Stimulated activated CD4-positive, alpha-beta T cell treated with anti-CD3 and anti-CD28 coated beads, Interleukin-1b, Interleukin-23, amount 100 ng/mL, for 1 hour (primary cell): ENCODE measurements at places on chromosomes 3 and 15.

DNA sequence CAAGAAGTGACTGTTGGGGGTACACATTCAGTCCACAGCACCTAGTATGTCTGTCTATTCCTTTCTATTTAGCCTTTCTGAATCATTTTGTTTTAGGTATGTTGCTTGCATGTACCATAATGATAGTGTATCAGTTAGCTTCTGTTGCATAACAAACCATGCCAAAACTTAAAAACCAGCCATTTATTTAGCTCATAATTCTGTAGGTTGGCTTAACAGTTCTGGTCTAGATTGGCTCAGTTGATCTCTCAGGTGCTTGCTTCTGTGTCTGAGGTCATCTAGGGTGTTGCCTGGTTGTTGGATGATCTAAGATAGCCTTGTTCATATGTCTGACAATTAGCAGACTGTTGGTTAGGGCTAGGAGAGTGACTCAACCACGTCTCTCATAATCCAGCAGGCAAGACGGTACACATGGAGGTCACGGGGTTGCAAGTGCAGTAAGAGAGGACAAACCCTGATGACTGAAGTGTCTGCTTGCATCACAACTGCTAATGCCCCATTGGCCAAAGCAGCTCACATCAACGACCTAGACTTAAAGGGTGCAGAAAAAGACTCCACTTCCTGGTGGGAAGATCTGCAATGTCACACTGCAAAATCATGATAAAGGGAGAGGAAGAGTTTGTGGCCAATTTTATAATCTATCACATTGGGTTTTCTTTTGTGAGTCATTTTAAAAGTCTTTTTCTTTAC, 6.8 kb upstream of the PDCD6IP start:
- DNase-seq: no peak

DNA sequence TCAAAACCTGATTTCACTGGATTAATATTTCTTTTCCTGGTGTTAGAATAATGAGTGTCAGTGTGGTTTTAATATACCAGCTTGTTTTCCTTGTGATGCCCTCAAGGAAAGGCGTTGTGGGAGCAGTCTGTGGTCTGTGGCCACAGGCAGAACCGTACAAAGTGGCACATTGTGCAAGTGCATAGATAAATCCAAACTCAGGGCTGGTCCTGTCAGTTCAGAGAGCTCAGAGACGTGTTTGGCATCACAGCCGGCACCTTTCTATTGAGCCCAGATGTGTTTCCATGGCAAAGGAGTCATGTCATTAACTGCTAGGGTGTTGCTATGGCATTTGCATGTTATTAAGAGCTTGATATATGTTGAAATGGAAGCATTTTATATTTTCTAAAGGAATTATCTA, 289.9 kb upstream of the RASGRP1 start:
- no peak for DNase-seq

DNA sequence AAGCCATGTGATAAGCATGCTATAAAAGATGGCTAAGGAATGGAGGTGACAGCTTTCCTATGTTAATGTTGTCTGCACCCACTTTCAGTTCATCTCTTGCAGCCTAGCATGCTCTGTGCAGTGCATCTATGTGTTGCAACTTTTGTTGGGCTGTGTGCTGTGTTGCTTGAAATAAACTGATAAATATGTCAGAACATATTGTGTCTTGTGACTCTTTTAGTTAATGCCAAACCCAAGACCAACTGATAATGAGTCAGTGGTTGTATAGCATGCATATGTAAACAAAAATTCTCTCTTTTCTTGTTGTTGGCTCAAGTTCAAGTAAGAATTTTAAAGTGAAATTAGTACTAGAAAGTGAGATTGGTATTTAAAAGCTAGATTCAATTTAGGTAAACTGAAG, 37.0 kb upstream of the SCN10A start:
- no peak for DNase-seq

DNA sequence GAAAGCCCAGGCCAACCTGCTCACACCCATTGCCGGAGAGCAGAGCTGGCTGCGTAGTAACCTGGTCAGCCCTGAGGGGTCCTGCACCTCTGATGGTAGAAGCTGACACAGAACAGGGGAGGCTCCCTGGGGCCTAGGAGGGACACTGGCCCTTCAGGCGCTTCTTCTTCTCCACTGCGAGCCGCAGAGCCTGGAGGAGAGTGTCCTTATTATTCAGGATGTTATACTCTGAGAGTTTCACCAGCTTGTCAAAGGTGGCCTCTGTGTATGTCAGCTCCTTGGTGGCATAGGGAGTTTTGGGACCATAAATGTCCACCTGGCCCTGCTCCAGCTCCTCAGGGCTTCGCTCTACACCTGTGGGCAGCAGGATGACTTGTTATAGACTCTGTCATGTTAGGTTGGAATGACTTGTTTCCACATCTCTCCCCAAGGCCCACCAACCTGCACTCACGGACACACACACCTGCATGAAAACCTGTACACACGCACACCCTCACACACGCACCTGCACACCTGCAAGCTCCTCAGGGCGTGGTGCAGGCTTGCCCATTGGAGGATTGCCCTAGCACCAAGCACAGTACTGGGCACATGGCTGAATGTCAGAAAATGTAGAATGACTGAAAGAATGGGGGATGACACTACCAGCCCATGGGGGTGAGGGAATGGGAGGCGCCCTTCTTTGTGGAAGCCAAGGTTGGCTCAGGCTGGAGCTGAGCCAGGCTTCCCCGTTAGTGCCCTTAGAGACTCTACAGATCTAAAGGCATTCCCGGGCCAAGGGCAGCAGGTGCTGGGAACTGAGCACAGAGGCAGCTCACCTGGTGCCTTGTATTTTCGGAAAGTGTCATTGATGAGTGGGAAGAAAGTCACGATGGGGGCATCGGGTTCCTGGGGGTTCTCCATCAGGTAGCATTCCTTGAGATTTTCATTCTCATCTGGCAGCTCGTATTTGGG, 11.5 kb upstream of the EHD4 start:
- no peak for DNase-seq

- DNase-seq: no peak
These were observed 19.8 kb upstream of the PIGZ start for GRCh38 chr3:196988241-196989029.

DNA sequence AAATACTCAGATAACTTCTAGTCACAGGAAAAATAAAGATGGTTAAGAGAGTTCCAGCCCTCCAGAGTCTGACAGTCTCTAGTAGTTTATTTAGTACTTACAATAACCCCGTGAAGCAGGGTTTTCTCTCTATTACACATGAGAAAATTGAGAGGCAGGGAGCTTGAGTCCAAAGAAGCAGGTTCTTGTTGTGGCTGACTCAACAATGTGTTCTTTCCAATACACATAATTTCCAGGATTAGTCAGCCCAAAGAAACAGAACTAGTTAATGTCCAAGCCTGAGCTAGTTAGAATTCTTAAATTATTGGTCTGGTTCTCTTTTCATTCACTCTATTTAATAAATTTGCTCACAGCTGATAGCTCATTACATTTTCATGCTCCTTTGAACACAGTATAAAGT, 49.9 kb downstream of the ALDH1A2 start:
- no peak for DNase-seq

- DNase-seq: no peak
These were observed 56.6 kb downstream of the CEP63 start for GRCh38 chr3:134542287-134542958.

GRCh38 chr3:196274585-196274984, 12.9 kb downstream of the PCYT1A start:
- no peak for DNase-seq

DNA sequence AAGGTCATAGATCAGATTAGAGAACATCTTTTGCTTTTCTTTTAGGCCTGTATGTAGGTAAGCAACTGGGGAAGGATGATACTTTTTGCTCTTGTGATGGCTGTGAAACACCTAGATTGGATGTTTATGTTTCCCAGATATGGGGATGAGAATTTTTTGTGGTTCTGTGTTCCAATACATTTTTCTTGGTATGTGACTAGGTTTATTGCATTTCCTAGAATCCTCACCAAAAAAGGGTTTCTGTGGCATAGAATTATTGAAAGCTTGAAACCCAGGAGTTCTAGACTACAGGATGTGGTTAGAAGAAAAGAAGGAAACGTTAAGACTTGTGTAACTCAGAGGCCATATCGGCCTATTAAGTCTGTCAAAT, 25.8 kb downstream of the OXNAD1 start:
- DNase-seq: no peak

- no peak for DNase-seq
These were observed 92.6 kb upstream of the MYRIP start for GRCh38 chr3:39716849-39717248.

DNA sequence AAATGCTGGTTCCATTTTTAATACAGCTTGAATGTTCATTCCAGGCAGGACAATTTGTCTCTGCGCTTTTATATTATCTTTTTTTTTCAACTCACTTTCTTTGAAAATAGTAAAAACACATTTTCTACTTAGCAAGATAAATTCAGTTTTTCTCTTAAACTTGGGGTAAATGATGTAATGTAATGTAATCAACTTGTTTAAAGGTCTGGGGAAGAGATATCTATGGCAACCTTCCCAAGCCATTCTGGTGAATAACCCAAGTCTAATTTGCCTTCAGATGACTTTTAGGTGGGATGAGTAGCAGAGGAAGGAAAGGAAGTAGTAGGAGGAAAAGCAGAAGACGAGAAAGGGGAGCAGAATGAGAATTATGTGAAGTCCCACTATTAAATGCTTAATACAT, 335.1 kb downstream of the SV2B start:
- DNase-seq: no peak

- DNase-seq: no peak
These were observed 34.9 kb downstream of the PRKCI start for GRCh38 chr3:170257145-170257544.

- no peak for DNase-seq
These were observed 530.8 kb downstream of the NSUN3 start for GRCh38 chr3:94593526-94594150.

- no peak for DNase-seq
These were observed 234.3 kb upstream of the IGF1R start for GRCh38 chr15:98413933-98414546.

DNA sequence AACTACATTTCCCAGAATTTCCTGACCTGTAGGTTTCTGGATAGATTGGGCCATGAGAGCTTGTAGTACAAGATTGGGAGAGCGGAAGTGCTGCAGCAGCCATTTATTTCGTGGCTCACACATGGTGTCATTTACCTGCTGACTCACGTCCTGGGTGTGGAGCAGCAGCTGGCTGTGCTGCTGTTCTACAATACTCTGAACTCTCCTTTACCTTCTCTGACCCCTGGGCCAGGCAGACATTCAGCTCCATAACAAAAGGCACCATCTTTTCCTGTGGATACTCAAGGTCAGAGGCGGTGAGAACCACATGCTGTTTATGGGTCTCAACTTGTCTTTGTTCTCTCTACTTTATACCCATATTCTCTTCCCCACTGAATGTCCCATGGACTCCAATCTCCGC, 490.2 kb downstream of the IGSF11 start:
- no peak for DNase-seq

- no peak for DNase-seq
These were observed 22.3 kb downstream of the PPP4R2 start for GRCh38 chr3:73018790-73019441.

DNA sequence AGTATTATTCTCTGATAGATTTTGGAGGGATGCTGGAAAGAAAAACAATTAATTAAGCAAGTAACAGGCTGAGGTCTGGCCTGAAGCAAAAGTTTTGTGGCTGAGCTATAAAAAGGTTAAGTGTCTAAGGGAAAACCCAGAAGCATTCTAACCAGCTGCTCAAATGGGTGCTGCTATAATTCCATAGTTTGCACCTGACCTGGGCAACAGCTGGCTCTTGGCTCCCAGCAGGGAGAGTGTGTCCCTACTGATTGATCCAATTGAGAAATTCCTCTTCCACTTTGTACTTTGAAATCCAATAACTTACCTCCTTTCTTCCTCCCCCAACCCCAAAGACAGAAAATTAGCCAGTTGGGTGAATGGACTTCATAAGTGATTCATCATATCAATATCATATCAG, 27.7 kb upstream of the SMAD3 start:
- no peak for DNase-seq

DNA sequence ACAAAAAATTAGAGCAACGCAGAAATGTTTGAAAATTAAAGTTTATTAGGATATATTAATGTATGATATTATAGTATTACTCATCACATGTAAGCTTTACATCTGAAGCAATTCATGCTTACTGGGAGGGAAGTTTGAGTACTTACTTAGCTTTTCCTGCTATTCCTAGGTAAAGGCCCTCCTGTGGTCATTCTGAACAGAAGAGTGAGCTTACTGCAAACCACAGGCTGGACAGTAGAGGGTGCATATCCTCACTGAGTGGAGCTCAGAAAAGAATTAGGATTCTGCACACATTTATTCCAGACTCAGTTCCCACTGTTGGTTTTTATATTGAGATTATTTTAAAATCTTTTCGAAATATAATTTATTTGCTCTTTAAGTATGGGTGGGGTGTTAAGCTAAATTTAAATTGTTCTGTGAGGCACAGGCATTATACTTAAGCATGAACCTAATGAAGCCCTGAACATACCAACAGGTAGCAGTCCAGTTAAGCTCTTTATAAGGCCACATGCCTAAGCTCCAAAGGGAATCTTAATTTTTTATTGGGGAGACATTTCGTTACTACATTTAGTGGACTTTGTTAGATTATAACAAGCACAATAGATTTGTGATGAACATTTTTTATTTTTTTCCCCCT, 10.2 kb downstream of the MRPS22 start:
- no peak for DNase-seq

DNA sequence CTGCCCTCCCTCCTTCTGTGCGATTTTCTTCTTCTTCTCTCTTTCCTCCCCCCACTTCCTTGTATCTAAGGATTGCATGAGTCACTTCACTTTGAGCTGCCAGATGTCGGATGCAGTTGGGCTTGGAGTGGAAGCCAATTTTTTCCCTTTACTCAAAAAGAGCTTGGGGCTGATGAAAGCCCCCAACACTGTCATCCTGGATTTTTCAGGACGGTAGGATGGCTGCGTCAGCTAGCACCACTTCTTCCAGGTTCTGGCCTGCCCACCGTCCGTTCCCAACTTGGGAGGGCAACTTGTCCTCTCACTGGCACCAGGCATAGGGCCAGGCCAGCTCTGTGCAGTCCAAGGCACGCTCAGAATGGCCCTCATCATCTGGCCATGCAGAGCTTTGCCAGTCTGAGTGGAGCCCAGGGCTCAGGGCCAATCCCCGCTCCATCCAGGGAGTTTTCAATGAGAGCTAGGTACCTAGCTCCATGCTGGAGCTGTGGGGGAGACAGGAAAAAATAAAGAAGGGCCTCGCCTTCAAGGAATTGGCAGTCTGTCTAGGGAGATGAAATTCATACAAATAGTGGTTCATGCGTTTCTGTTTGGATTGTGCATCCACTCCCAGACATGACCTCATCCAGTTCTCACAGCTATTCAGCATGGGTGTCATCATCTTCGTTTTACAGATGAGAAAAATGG, 47.7 kb upstream of the INSYN1 start:
- DNase-seq: no peak

- no peak for DNase-seq
These were observed 41.6 kb upstream of the CLSTN2 start for GRCh38 chr3:139893267-139893962.

DNA sequence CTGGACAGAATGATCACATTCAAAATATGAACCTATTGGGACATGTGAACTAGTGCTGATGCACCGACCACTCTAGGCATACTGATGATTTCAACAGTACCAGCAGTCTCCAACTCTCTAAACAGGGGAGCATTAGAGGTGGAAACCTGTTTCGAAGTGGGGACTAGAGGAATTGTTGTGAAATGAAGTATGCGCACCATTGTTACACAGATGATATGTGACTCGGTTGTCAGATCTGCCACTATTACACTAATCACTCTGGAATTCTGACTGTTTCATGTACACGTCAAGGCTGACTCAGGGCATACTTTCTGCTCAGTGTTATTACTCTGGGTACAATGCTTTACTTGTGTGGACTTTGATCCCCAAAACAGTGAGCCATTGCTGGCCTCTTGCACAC, 198.2 kb upstream of the UBE2E2 start:
- no peak for DNase-seq
